ENCODE measurements at places on chromosomes 7 and 10.

DNA sequence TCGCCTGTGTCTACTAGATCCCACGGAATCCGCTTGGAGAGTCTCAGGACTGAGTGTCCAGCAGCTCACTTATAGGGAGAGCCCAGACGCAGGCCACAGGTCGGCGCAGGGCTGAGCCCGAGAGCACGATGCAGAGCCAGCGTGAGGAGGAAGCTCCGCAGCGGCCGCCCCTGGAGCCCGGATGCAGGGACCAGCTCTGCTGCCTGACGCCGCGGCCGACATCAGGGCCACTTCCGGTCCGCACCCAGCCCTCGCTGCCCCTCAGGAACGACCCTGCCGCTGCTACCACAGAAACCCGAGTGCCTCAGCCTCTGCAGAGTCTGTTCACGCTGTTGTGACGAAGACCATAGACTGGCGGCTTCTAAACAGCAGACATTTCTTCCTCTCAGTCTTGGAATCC lies 275.8 kb upstream of the PPP2R2D start:
- no peak for DNase-seq

GRCh38 chr7:38820571-38820970 lies 88.4 kb downstream of the VPS41 start:
- DNase-seq = no peak

- peak; percentile 37 for DNase-seq
These were observed 268.9 kb downstream of the ADK start for GRCh38 chr10:74419958-74420375.

- DNase-seq = no peak
These were observed 32.5 kb downstream of the GNA12 start for GRCh38 chr7:2811476-2812113.

DNA sequence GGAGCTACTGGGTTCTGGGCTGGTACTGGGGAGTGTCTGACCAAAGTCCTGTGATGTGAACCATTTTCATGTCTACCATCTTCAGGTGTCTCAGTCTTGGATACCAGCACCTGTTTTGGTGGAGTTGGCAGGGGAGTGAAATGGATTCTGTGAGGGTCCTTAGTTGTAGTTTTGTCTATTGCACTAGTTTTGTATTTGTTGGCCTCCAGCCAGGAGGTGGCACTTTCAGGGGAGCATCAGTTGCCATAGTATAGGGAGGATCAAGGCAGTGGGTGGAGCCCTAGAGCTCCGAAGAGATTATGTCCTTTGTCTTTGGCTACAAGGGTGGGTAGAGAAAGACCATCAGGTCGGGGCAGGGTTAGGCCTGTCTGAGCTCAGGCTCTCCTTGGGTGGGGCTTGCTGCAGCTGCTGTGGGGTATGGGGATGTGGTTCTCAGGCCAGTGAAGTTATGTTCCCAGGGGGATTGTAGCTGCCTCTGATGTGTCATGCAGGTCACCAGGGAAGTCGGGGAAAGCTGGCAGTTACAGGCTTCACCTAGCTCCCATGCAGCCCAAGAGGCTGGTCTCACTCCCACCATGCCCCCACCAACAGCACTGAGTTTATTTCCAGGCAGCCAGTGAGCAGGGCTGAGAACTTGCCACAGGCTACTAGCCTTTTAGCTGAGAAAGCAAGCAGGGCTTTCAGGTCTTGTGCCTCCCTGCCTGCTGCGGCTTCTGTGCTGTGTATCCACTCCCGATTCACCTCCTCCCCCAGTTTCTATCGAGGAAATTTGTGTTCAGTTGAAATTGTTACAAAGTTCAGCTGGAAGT lies 153.1 kb downstream of the ZNF365 start:
- DNase-seq = no peak

DNA sequence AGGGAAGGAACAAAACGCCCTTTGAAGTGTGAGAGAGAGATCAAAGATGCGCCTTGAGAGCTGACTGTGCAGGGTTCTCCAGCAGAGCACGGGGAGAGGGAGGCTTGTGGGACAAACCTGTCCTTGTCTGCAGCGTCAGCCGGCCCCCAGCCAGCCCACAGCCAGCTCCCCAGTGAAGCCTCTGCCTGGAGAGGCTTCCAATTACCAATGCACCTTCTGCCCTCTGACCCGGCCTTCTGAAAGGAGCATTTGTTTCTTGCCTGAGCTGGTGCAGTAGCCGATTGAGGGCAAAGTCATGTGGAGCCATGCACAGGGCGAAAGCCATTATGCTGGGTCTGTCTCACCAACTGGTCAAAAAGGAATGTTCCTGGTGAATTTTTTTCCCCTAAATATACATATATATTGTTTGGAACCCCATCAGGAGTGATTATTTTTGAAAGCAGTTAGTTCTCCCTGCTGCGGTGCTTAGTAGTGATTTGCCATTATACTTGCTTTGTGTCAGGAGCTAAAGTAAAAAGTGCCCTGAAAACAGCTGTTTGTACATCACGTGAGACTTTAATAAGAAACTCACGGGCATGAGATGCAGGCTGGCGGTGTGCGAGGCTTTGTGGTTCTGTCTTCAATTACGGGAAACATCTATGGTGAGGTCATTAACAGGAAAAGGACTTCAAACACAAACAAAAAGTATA lies 268.6 kb downstream of the KLF6 start:
- DNase-seq = no peak

Data from CD4-positive, alpha-beta T cell treated with Interleukin-4 for 4 hours (primary cell).